ENCODE measurements at places on chromosomes 7 and 10.

DNA sequence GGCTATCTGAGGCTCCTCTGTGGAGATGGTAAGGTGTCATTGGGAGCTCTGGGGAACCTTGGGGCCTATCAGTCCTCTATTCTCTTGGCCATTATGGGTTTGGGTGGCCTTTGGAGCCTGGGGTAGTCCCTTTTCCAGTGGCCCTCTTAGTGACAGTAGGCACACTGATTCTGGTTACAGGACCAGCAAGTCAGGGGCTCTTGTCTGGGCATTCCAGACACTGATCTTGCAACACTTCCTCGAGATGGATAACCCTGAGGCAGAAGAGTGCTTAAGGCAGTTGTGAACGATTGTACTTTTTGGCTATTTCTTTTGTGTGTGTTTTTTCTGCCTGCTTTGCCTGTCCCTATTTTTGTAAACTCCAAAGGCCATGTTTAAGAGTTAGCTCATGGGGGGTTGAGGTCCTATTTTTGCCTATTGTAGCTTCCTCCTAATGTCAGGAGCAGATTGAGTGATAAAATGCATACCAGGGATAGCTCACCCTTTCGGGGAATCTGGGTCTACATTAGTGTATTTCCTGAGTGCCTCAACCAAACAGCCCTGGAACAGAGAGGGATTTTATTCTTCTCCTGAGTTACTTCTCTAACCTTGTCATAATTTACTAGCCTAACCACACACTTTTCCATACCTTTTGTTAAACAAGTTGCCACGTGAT lies 61.2 kb downstream of the PRKAR2B start:
- no peak for DNase-seq

DNA sequence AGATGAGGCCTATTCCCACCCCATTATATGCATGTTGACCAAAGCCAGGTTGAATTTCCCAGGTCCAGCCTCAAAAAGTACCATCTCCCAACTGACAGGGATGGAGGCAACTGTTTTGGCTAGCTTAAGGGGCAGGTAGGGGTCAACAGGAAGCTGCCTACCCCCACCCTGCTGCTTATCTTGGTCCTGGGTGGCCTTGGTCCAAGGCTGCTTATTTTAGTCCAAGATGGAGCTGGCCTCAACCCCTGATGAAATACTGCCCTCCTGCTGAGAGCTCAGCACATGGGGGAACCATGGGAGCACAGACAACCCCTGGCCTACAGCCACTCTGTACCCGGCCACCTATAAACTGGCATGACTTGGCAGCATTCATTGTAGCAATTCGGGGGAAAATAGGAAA lies 23.1 kb downstream of the MYO1G start:
- DNase-seq: no peak

GRCh38 chr7:158976849-158977593 lies 120.7 kb downstream of the DYNC2I1 start:
- peak; percentile 78 for DNase-seq

GRCh38 chr10:60358282-60358681 lies 31.4 kb downstream of the ANK3 start:
- no peak for DNase-seq

DNA sequence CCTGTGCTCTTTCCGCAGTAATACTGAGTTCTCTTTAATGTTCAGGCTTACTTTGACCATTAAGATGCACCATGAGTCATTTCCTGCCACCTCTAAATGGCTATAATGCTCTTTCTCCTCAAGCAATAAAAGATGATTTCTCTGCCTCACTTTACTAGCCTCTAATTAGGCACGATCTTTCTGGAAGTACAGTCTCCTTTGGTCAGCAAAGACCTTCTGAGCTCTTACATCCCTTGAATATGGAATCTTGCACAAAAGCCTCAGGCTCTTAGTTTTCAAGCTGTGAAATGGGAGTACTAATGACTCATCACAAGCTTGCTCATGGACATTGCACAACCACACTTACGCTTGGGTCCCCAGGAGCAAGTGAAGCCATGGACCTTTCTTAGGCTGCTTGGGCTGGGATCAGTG lies 85.9 kb downstream of the FRMD4A start:
- DNase-seq: no peak

- DNase-seq: peak; percentile 34
These were observed 87.9 kb upstream of the GTF2I start for GRCh38 chr7:74569501-74570075.

DNA sequence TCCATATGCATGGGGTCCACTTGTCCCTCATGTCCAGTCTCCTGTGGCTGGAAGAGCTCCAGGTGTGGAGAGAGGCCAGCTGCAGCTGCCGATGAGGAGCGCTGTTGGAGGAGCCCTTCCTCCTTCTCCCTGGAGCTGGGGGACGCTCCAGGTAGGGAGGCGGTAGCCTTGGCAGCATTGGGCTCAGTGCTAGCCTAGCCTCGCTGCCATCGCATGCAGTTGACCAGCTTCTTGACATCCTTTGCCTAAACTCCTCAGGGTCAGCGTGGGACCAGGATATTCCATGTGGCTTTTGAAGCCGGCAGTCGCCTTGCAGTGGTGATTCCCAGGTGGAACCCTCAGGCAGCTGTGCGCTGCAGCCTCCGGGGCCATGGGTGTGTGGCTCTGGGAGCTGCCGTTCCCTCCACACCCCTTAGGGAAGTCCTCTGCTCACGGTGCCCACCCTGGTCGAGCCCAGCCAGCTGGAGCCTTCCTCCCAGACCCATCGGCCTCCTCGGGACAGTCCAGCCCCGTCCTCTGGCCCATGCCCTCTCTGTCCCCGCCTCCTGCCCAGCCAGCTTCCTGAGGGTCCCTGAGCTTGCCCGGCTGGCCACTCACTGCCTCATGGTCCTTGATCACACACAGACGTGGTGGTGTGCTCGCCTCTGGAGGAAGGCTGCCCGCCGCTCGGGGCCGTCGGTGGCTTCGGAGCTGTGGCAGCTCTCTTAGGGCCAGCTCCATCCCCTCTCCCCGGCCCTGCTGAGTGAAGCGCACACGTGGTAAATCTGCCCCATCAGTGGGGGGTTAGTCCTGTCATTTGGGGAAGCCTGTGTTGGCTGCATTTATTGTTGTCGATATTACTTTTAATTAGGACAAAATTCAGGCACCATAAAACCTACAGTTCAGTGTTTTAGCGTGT lies 21.2 kb downstream of the INPP5A start:
- no peak for DNase-seq

GRCh38 chr10:51377070-51377931 lies 303.0 kb downstream of the PRKG1 start:
- DNase-seq: no peak

- DNase-seq: no peak
These were observed 60.4 kb downstream of the EVX1 start for GRCh38 chr7:27303026-27303425.

- no peak for DNase-seq
These were observed 17.0 kb downstream of the KCP start for GRCh38 chr7:128893251-128894100.

GRCh38 chr10:28841625-28842024 lies 164.3 kb downstream of the BAMBI start:
- DNase-seq: no peak

DNA sequence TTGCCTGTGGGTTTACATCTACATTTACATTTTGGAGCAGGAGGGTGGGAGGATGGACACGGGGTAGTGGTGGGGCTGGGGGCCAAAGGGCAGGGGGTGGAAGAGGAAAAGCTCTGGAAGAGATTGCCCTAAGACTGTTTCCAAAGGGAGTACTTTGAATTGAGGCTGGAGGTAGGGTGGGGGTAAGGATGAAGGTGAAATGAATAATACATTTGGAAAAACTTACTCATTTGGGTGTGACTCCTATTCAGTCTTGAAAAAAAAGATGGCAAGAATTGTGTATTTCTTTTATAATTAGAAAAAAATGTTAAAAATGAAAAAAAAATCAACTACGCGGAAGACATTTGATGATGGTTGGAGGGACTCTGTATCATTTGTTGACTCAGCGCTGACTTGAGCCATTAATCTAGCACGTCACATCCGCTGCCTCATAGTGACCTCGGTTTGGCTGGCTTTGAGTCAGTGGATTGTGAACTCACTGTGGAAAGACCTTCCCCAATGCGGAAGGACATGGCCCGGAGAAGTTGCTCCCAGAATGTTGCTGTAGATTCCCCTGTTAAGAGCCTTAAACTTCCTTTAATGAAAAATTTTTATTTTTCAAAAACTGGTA lies 2.8 kb downstream of the FAM180A start:
- DNase-seq: no peak

DNA sequence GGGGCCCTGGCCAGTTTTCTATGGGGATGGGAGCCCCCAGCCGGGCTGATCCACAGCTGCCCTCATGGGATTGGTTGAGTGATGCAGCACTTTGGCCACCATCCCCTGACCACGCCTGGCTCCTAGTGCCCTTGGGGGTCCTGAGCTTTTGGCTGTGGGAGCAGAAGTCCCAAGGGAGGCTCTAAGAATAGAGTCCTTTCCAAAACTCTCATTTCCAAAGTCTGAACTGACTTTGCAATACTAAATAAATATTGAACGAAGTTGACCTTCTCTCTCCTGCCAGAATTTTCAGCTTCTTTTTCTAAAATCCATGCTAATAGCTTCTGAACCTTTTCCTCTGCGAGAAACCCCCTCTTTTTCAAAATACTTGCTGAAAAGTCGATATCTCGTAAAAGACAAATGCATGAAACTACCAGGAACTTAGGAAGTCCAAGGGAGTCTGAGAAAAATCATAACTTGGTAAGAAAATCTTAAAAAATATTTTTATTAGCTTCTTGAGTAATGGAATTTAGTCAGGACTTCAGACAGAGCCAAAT lies 62.7 kb upstream of the IGFBP3 start:
- DNase-seq: no peak

GRCh38 chr7:73612598-73613269 lies 11.6 kb downstream of the MLXIPL start:
- no peak for DNase-seq

DNA sequence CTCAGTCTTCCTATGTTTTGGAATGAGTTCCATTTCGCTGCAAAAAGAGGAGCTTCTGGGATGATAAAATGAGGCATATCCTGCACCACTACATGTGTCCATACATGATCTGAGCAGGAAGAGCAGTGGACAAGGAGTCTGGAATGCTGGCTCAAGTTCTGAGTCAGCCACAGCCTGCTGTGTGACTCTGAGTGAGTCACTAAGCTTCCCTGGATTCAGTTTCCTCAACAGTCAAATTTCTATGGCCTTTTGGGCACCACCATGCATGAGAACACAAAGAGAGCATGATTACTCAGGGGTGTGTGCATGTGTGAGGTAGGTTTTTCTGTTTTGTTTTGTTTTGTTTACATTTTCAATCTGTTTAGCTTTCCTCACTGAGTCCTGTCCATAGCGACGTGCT lies 254.6 kb downstream of the ANKRD30A start:
- no peak for DNase-seq

GRCh38 chr10:70913893-70914240 lies 25.5 kb upstream of the PCBD1 start:
- no peak for DNase-seq

DNA sequence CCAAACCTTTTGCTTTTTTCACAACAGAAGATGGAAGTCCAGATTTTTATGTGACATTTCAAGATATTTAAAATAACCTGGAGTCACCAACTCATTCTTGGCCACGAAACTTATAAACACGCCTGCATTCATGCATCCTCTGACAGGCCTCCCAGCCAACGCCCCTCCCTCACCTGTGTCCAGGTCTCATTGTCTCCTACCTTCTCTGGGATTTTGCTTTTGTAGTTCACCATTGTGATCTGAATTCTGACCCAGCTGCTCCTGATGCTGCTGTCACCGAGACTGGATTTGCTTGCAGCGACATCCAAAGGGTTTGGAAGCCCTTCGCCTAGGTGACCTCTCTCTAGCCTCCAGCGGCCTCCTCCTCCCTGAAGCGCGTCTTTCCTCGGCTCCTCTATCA lies 10.8 kb downstream of the ZNF467 start:
- DNase-seq: no peak

DNA sequence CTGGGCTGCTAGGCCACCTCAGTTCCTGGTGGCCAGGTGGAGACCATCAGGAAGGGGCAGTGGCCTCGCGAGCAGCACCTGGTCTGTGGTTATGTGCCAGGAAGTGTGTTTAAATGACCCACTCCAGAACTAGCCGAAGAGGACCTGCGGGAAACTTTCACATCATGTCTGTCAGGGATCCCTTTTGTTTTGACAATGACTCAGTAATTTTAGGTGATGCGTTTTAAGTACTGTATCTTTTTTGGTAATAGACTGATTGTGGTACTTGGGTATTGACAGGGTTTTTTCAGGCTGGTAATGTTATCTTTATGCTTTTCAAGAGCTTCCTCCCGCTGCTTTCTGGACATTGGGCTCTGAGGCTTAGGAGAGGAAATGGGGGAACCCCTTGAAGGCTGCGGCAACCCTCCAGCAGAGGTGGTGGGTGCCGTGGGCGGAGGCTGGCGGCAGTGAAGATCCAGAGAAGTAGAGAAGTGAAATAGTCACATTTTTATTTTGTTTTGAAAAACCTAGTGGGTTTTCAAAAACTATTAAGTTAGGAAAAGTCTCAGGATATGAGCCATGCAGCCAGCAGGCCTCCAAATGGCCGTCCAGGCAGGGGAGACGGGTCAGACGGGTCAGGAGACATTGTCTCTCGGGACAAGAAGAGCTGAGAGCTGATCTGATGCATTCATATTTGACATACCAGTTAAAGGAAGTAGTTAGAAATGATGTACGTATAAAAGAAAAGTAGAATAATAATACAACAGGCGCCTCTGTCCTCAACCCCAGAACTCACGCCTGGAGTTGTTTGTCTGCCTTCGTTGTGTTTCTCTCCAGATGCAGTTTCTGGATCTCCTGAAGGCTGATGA lies 27.7 kb downstream of the PPP2R2D start:
- DNase-seq: no peak

GRCh38 chr10:24744946-24745345 lies 21.3 kb upstream of the ARHGAP21 start:
- no peak for DNase-seq

DNA sequence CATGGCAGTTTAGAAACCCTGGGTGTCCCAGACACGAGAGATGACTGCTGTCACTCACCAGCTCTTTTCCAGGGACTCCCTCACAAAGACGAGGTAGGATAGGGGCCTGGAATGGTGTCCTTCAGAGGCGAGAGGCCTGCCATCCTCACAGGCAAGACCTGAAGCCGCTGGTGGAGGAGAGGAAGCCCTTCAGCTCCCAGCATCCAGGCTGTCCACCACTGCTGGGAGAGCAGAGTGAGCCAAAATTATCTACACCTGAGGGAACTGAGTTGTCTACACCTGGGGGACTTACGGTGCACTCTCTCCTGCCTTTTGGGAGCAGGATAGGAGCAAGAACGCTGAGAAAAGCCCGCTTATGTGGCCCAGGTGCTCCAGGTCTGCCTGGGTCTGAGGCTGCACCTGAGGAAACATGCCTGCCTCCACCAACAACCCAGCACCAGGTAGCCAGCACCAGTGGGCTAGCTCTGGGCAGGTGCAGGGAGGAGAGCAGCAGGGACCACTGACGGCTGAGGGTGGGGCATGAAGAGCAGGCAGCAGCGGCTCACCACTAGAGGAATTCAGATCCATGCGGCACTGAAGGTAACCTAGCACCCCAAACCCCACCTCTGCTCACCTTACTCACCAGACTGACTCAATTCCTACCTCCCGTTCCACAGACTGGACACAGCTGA lies 357.2 kb downstream of the SH2D4B start:
- no peak for DNase-seq

All from activated effector memory CD4-positive, alpha-beta T cell treated with Interleukin-2 at 50 U/mL for 16 hours (primary cell).